ENCODE measurements at places on chromosomes 1 and 21. TPM values are rescaled to one million over a fixed set of nuclear protein-coding genes. Genes with fewer than 3 reads are reported as not detected.

The GJA8 gene
- not detected for total RNA-seq

The TMEM82 gene
- total RNA-seq, result not detected

The TNFRSF9 gene
- total RNA-seq, result not detected

The ANGPTL1 gene
- total RNA-seq, result not detected

The CIART gene
- 0.68 TPM for total RNA-seq

The PPT1 gene
- total RNA-seq, result 66.5 TPM

The ATP6V1G3 gene
- not detected for total RNA-seq

The CELA3A gene
- total RNA-seq, result not detected

GRCh38 chr1:247266053-247266452, 10.2 kb downstream of the VN1R5 start:
- no peak for DNase-seq

DNA sequence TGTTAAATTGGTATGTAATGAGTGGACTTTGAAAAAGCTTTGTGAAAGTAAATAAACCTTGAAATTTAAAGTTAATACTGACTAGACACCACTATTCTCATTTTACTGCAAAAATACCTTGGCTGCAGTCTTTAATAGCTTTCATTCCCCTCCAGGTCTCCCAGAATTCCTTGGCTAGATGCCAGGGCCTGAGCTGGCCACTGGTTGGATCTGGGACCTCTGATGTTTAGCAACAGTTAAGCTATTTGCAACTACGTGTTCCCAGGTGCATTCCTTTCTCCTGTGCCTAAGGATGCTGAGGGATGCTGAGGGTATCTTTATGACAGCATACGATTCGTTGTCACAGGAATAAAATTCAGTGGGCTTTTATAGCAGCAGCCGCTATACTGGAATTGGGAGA, 938.7 kb downstream of the TTLL7 start:
- no peak for DNase-seq

DNA sequence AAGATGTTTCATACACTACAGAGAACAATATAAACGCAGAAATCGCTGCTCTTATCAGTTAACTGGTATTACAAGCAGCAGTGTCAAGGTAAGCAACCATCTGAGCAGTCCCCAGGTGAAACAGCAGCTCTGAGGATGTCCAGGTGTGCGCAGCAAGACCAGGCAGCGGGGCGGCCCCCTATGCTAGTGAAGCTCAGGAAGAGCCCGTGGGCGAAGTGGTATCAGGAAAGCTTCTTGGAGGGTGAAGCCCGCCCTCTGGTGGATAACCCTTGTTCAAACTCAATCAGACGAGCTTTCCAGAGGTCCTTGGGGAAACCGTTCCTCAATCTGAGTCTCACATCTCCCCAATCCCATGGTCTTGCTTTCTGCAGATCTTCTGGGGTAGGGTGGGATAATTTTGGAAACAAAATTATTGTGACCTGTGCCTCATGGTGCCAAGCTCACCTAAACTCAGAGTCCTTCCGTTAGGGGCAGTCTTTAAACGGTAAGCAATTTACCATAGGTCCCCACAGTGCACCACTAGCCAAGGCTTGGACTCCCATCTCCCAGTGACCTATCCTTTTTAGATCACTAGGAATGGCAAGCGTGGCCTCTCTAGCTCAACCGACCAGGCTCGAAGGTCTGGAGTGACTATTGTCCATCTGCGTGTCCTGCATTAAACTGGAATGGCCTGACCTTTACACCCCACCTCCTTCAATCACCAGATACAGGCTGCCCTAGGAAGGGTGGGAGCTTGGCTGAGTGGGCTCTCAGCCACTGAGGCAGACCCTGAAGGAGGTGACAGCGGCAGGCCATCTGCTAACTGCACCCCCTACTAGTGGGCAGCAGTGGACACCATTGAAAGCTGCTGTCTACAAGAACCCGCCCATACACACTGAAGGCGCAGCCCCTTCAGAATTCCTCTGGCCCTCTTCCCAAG, 13.6 kb upstream of the FAM110D start:
- DNase-seq, result peak; percentile 83

DNA sequence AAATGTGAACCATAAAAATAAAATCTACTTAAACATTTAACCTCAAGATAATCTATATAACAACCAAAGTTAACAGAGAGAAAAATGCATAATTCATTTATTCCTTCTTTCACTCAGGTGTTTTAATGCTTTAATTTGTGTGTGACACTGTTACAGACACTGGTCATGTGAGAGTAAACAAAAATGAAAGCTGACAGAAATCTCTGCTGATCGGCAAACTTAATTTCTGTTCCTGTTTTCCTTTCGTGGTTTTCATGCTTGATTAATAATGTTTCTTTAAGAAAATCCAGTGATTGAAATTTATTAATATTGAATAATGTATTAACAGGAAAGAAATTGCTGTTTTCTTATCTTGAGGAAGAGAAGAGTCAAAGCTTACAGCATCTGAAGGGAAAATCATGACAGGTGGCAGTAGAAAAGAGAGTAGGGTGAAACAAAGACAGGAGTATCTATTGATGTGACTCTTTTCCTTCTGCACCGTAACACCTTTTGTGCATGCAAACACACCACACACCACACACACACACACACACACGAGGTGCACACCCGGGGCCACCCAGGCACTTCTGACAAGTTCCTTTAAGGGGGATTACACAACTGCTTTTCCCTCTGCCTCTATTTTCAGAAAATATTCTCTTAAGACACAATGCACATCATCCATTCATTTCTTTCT, 1.6 kb downstream of the OR2AK2 start:
- DNase-seq, result no peak

DNA sequence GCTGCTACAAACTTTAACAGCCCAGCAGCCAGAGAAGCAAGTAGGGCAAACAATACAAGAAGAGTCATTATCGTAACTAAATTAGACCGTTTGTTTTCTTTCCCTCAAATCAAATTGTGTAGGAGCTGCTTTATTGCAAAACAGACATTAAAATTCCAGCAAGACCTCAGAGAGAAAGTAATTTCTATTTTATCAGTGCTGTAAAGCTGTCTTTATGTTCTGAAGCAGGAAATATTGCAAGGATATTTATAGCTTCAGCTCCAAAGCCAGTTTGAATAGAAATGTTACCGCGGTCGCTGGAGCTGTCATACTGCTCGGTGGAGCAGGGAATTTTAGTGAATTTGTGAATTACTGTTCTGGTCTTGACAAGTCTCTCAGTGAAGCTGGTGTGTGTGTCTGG, 503.8 kb upstream of the PLXNA2 start:
- DNase-seq, result no peak

GRCh38 chr1:87180682-87181081, 148.0 kb upstream of the LMO4 start:
- DNase-seq, result no peak

GRCh38 chr1:177130451-177130945, 34.0 kb downstream of the ASTN1 start:
- no peak for DNase-seq

DNA sequence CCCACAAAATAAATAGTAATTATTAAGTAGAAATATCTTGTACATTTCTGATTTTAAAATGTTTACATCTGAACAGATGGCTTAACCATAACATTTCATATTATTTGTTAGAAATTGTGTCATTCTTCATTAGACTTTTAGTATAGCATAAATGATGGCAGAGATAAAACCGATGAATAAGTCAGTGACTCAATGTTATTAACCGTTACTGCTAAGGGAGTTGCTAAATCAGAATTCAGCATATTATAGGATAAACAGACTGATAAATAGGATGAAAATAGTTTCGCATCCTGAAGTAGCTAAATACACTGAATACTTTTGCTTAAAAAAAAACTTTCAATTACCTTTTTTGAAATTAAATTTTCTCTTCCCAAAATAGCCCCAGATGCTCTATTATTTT, 610.6 kb upstream of the ZP4 start:
- no peak for DNase-seq

DNA sequence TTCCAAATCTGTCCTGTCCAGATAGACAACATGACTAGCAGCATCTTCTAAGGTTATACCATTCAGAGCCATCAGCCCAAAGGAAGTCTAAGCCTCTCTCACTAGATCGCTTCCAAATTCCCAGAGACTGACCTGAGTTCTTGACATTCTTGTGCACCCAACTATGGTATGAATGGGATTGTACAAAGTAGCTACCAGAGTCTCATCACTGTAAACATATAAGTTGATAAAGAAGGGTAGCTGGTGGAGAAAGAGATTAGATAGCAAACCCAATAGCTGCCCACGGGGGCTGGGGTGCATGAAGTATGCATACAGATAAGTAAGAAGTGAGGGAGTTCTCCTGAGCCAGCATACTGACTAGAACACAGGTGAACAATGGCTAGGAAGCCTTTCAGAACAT, 180.0 kb downstream of the PLPP3 start:
- no peak for DNase-seq

DNA sequence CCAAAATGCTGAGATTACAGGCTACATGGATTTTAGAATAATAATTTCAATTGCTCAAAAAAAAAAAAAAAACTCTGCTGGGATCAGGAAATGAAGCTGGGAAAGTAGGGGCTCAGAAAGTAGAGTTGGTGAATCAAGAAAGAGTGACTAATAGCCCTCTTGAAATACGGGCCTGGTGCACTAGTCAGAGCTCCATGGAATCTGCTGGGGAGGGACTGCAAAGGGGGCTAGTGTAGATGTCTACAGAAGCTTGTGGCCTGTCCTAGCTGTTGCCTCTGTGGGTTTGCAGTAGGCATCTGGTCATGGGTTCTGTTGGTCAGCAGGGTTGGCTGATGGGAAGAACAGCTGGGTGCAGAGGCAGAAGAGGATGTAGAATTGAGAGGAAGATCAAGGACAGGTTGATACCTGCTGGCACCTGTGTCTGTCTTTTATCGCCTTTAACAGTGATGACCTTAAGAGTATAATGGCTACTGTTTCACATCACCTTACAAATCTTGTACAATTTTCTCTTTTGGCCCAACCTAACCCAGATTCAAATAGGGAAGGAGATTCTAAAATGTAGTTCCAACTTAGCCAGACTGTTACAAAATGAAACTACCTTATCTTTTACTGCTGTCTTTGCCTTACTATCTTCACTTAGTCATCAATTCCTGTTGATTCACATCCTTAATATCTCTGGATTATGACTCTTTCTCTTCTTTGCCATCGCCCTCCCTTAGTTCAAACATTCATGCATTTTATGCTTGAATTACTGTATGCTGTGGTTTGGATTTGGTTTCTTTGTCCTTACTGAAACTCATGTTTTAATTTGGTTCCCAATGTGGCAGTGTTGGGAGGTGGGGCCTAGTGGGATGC, 126.2 kb downstream of the GIPC2 start:
- no peak for DNase-seq

GRCh38 chr21:32653326-32653901, 41.2 kb upstream of the CFAP298 start:
- peak; percentile 37 for DNase-seq

- no peak for DNase-seq
Measured at GRCh38 chr1:156103521-156103947, 11.0 kb upstream of the LMNA start.

DNA sequence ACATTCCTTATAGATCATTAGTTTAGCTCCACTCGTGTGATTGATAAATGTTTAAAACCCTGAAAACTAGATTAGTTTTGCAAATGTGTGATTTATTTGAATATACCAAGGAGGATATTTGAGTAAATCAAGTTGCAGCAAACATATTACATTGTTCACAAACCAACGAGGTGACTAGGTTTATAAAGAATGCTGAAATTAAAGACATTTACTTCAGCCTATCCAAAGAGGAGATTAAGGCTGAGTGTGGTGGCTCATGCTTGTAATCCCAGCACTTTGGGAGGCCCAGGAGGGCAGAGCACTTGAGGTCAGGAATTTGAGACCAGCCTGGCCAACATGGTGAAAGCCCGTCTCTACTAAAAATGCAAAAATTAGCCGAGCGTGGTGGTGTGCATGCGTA, 34.1 kb downstream of the VTCN1 start:
- DNase-seq, result no peak

DNA sequence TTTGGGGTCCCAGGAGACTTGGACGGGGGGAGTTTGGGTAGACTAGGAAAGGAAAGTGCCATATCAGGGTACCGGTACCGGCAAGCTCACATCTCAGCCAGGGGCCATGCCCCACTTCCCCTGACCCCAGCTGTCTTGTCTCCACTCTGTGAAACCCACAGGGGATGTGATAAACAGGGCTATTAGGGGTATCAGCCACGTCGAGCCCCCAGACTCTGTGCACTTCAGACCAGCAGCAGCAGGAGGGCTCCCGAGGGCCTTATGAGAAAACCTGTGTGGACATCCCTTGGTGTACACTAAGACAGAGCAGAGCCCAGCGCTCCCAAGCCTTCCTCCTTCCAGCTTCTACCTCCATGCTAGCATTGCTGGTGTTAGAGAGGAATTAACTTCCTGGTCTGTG, 46.3 kb downstream of the TNNT2 start:
- DNase-seq, result no peak

- DNase-seq, result no peak
Measured at GRCh38 chr1:239778208-239778813, 313.4 kb upstream of the FMN2 start.

DNA sequence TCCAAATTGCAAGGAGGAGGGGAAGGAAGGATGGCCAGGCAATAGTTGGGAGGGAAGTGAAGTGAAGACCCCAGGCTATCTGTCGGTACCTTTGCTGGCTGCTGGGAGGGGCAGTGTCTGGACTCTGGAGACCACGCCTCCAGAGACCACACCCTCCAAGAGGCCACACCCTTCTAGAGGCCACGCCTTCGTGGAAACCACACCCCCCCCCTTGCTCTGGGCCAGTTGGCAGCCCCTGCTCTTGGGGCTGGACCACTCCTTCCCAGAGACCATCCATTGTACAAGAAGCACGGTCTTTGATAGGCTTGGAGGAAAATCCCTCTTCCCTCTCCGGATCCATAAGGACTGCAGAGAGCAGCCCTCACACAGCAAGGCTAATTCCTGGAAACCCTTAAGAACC, 73.1 kb downstream of the RYR2 start:
- DNase-seq, result no peak

- DNase-seq, result no peak
Measured at GRCh38 chr1:109500941-109501381, 7.1 kb downstream of the CYB561D1 start.

Data from OCI-LY7 (cell line).